ENCODE measurements at places on chromosomes 2 and 18.

DNA sequence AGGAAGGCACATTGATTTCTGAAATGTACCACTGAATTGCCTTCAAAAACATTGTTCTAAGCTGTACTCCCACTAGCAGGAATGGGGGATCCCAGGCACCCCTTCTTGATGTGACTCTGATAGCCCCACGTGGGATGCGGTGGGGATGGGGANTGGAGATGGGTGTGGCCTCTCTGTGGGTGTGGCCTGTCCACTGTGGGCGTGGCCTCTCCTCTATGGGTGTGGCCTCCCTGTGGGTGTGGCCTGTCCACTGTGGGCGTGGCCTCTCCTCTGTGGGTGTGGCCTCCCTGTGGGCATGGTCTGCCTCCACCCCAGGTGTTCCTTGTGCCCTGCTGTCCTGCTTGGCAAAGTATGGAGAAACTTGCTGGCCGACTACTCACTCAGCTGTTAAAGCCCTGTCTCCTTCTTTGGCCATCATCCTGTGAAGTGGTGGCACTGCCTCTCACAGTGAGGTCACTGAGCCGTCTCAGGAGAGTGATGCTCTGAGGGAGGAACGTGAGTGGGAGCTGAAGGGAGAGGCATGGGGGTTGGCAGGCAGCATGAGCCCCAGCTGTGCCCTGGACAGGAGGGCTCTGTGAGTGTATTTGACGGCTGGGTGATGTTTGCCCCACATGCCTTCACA lies 6.7 kb upstream of the PARD6G start:
- DNase-seq: no peak

GRCh38 chr18:79275992-79276391 lies 119.7 kb upstream of the NFATC1 start:
- no peak for DNase-seq

GRCh38 chr2:226114436-226114835 lies 685.2 kb downstream of the IRS1 start:
- no peak for DNase-seq

GRCh38 chr2:154466226-154466625 lies 232.3 kb upstream of the KCNJ3 start:
- DNase-seq: no peak

DNA sequence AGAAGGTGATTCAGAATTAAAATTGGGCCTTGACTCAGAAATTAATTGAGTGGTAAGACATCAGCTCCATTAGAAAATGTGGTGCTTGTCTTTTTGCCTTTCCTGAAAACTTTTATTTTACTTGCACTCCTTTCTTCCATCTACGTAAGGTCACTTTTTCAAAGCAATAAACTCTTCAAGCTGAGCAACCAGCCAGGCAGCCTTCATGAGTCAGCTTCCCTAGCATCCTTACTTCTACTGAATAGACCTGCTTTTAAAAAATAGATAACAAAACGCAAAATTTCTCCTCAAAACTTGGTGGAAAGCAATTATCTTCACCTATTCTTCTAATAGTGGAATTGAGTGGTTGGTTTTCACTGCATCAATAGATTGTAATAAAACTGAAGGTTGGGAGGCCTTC lies 504.2 kb downstream of the ARHGAP15 start:
- no peak for DNase-seq

DNA sequence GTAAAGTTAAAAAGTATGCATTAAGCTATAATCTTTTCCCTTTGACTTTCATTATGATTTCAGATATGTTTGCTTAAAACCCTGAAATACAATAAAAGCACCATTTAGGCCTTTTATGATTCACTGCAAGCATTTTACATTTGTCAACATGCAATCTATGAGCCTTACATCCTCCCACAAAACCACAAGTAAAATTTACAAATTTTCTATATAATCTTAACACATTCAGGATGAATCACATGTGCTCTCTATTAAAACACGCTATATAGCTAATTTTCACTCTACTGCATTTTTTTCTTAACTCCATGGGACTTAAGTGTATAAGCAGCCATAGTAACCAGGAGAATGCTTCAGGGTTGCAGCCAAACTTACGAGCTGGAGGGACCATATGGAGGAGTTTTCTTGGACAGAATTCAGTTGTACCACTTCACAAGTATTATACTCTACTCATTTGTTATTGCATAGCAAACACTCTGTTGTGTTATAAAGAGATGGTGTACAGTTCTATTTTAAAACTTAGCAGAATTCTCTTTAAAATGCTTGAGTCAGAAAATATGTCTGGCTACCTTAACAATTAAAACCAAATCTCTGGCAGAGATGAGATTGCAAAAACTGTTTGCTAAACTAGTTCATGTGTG lies 293.2 kb downstream of the ALK start:
- peak; percentile 69 for DNase-seq

DNA sequence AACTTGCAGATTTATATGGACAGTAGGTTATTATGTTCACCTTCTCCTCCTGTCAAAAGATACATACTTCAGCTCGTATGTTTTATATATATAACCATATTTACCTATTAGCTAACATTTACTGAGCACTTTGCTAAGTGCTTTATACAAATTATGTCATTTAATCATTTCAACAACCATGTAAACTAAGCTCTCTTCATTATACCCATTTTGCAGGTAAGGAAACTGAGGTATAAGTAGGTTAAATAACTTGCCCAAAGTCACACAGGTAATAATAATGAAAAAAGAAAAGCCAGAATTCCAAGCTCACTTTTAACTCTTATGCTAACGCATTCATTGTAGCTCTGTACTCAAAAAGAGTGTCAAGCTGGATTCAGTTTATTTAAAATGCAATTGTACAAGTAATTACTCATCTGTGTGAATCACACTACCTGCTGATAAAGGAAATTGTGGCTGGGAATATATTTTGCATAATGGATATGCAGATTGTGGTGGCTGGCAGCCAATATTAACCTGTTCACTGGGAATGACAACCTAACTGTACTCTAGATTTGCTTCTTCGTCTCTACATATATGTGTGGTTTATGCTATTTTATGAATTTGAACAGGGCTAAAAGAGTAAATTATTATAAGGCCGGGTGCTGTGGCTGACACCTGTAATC lies 20.6 kb downstream of the SLC16A14 start:
- DNase-seq: no peak

DNA sequence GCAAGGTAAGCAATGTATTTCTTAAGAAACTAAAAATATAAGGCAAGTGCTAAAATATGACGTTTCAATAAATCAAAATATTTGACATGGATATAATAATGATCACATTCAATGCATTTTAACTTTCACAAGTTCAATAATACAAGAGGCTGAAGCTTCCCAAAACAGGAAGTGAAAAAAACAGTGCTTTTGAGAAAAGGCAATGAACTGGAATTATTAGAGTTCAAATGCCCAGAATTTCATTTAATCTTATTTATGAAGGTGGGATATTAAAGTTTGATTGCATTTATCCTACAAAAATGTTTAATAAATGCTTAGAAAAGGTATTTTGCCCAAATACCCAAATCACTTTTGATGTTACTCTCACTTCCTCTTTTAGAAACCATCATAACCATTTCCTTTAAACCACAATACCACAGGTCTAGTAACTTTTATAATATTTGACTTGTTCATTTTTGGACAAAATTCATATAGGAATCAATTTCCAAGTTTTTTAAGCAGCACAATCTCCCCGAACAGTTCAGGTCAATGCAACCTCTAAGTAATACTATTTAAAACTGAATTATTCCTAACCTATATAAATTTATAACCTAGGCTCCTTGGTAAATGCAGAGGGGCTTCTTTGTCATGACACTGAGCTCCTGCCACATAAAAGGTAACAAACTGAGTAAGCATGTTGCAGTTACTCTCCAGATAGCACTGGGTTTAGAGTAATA lies 2.1 kb downstream of the NCKAP1 start:
- DNase-seq: no peak

DNA sequence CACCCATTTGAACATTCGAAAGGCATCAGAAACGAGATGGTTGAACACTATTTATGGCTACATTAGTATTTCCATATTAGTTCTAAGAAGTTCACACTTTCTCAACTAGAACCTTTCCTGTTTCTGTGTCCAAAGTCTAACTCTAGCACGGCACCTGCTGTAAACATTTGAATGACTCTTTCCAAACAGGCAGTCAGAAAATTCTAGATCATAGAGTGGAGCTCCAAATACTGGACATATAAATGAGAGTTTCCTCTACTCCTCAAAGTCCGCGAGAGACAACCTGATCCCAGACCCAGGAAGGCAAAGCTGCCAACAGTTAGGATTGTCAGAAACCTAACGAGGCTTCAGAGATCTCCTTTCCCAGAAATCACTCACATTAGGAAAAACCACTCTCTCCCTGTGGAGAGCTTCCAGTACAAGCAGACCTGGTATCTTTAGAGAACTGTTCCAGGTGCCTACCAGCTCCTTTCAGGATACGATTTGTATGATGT lies 10.6 kb downstream of the RND3 start:
- DNase-seq: no peak

DNA sequence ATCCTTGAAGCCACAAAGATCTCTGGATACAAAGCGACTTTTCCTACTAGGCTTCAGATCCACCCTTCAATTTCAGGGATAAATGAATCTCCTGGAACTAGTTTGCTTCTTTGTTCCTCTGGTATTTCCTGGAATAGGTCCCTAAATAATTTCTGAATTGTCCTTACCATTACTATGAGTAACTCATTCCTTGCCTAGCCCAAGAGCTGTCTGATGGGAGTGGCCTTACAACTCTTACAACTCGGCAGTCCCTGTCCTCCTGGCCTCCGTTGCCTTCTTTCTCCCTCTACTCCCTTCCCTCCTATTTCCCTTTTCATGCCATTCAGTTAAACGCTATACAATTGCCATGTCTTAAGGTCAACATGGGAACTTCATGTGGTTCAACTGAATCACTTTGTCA lies 98.2 kb upstream of the FHL2 start:
- DNase-seq: no peak

- peak; percentile 94 for DNase-seq
These were observed 258.6 kb downstream of the TNS1 start for GRCh38 chr2:217743966-217744761.

DNA sequence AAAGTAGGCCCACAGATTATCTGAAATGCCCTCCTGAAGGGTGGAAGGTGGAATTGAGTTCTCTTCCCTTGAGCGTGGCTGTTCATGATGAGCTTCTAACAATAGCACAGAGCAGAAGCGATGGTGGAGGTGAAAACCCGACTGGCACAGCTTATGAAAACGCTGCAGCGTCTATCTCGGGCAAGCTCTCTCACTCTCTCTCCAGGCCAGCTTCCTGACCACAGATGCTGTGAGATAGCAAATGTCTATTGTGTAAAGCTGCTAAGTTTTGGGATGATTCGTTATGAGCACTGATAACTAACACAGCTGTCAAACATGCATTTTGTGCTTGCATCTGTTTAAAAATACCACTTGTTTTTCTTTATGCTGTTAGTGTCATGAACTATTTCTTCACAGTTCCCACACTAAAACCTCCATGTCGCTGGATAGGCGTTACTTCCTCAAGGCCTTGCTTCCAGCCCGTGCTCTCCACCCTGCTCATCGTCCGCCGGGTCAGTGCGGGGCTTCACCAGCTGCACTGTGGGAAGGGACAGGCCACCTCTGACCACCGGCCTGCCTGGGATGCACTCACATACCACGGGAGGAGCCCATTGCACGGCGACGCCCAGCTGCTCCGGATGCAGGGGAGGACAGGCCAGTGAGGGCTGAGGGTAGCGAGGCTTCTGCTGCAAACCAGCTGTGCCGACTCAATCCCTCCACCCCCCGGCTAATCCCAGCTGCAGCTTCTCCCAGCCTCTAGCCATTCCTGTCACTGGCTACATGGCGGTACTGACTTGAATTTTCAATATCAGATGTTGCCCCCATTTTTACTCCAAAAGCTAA lies 60.0 kb upstream of the OTOS start:
- no peak for DNase-seq

DNA sequence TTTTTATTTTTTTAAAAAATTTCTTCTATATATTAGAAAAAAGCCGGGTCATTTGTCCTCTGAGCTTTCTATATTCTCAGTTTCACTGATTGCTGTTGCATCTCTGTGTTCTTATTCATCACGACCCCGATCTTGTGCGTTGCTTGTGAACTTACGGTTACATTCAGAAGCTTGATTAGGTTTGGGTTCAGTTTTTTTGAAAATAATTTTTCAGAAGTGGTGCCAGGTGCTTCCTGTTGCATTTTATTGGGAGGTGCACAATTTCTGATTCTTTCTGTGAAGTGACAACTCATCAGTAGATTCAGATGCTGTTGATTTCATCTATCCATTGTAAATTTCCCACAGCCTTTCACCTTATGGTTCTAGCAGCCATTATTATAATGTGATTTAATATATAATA lies 147.3 kb downstream of the INHBB start:
- DNase-seq: no peak

DNA sequence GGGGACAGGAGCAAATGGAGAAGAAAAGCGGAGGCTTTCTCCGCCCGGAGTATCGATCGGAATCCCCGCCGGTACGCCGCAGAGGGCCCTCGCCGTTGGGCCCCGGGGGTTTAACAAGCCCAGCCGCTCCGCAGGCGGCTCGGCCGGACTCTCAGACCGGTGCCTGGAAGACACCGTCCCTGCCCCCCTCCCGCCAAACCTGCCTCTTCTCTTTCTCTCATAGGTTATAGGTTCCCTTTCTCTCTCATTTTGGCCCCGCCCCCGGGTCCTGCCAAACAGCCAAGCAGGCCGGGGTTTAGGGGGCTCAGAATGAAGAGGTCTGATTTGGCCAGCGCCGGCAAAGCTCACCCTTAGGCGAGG lies 4.4 kb downstream of the ONECUT2 start:
- no peak for DNase-seq

GRCh38 chr18:3401669-3402620 lies 48.0 kb upstream of the TGIF1 start:
- no peak for DNase-seq

DNA sequence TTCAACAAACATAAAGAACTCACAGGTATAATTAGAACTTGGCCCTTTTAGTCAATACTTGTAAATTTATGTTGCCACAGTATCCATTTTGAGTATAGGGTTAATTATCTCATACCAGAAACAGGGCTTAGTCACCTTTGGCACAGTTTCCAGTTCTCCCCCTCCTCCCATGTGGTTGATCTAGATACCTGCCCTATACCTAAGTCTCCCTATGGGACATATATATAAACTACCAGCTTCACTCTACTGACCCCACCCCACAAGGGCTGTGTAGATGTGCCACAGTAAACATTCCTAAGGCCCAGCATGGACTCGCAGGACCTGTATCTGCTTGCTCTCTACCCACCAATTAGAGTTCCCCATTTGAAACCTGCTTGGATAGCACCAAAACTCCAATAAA lies 371.7 kb upstream of the RND3 start:
- DNase-seq: no peak

GRCh38 chr2:187150670-187151069 lies 297.4 kb downstream of the CALCRL start:
- DNase-seq: no peak

- no peak for DNase-seq
These were observed 142.8 kb upstream of the SYT4 start for GRCh38 chr18:43420091-43420490.

DNA sequence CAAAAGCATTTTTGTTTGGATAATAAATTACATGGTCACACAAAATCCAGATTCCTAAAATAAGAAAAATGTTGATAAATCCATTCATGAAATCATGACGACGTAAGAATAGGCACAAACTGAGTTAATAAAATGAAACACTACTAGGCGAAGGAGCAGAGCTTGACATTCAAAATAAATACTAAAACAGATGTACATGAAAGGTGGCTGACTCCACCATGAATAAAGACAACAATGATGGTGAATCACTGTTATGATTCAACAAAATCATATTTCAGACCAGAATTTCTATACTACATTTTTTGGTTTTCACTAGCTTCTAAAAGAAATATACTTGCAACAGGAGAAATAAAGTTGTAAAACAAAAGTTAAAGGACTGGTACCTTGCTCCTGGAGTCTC lies 122.0 kb upstream of the RNU4ATAC start:
- DNase-seq: no peak
